ENCODE measurements at places on chromosomes 2 and 18. TPM values are rescaled to one million over a fixed set of nuclear protein-coding genes. Genes with fewer than 3 reads are reported as not detected.

Gene SH2D6
- 0.40 TPM for total RNA-seq

Gene RAMP1
- 1.6 TPM for total RNA-seq

DNA sequence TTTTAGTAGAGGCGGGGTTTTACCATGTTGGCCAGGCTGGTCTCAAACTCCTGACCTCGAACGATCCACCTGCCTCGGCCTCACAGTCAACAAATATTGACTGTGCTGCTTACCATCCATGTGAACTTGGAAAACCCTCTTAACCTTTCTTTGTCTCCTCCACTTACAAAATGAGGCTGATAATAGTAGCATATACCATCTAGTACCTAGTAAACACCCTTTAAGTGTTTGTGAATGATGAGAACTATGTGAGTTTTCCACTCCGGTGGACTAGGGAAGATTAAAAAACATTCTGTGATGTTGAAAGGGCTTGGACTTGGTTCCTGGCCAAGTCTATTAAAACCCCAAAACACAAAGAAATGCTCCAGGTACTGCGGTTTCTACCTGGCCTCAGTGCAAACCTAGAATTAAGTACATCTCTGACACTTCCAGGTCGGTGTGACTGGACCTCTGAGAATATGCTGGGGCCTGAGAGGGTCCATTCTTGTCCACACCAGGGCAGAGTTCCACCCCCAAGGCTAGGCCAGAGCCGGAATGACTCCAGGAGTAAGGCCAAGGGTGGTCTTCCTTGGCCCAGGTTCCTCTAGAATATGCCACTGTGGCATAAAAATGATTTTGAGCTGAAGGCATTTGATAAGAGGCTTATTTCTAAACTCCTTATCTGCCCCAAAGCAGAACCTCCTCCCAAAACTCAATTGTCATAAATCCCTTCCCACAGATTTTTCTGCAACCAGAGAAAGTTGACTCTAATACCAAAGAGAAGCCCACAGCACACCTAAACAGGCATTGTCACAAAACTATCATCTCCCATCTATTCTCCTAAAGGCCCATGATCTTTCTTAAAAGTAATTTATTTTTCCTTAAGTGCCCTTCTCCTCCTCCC is 217.5 kb downstream of the TGIF1 start:
- DNase-seq: no peak

DNA sequence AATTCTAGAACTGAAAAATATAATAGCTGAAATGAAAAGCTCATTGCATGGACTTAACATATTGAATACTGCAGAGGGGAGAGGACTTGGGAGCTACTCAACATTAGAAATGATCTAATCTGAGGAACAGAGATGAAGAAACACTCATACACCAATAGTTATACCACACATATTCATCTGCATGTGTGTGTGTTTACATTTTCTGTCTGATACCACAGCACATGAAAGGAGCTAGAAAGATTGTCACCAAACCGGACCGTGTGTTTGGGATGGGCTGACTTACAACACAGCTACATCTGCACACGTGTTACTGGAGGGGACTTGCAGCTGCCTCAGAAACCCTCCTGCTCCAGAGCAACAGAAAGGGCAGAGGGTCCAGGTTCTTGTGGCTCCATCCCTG is 47.8 kb downstream of the PXDN start:
- no peak for DNase-seq

Gene GREB1L
- total RNA-seq: not detected

- no peak for DNase-seq
These were observed 255.3 kb downstream of the ZNF385B start for GRCh38 chr2:179606141-179606540.

Gene CABYR
- total RNA-seq: 2.4 TPM

DNA sequence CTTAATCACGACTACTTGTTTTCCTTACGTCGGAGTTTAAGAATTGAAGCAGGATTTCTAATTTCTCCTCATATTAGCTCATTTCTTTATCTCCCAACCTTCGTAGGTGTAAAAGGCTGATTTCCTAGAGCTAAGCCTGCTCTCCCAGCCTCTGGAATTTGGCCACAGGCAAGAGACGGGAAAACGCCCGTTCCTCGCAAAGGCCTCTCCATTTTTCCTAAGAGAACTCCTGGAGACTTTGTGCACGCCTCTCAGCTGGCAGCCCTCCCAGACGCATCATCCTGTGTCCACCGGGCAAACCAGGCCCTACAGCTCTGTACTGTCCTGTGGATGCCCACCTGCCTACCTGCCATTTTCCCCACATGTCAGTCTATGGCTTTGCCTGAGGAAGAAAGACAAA is 106.3 kb downstream of the FTCDNL1 start:
- DNase-seq: no peak

DNA sequence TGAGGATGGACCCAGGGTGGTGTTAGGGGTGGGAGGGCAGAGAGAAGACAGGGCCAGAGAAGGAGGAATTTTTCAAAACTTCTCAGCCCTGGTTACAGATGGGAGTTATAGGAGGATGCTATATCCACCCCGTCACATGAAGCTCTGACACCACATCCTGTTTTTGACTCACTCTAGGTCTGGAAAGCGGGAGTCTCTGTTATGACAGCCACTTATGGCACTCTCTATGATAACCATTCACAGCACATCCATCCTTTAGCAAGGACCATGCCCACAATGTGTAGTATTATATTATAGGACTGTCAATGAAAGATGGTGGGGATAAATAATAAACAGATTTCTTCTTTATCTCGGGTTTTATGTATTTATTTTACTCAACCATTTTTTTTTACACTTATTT is 461.2 kb downstream of the CDH2 start:
- DNase-seq: no peak

- DNase-seq: no peak
These were observed 186.8 kb upstream of the SMAD7 start for GRCh38 chr18:49137585-49137984.

GRCh38 chr2:65292106-65292400 is 64.4 kb downstream of the ACTR2 start:
- DNase-seq: no peak

Gene BOLL
- total RNA-seq: not detected

GRCh38 chr18:6355789-6356589 is 58.7 kb downstream of the L3MBTL4 start:
- DNase-seq: no peak

DNA sequence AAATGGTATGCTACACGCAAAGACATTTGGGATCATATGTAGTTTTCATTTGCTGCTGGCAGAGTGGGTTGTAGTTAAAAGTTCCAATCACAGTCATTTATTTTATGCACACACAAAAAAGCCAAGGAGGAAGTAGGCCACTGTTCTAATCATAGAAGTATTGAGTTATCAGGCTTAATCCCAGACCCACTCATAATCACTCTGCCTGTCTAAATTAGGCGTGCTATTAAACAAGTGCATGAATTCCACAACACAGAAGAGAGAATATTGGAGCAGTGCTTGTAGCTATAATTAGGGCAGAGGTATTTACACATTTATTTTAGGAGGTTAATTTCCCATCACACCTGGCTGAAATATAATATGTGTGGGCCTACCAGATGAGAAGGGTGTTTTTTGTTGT is 65.7 kb upstream of the FIGN start:
- no peak for DNase-seq

Gene COLEC12
- total RNA-seq: not detected

DNA sequence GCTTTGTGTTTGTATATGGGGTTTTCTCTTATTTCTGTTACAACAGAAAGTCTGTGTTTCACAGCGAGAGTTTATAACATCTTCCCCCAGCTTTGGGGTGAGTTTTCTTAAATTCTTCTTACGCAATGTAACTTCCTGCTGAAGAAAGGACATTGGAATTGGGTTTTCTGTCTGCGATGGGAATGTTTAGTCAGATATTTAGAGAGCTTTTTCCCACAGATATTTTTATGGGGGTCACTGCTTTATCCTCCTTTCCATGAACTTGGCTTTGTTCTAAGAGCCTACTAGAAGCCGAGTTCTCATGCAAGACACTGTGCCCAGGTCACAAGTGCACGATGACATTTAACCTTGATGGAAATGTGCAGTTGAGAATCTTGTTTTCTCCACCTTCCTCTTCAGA is 22.1 kb downstream of the B3GNT2 start:
- no peak for DNase-seq

- no peak for DNase-seq
These were observed 264.7 kb upstream of the ID2 start for GRCh38 chr2:8416849-8417832.

DNA sequence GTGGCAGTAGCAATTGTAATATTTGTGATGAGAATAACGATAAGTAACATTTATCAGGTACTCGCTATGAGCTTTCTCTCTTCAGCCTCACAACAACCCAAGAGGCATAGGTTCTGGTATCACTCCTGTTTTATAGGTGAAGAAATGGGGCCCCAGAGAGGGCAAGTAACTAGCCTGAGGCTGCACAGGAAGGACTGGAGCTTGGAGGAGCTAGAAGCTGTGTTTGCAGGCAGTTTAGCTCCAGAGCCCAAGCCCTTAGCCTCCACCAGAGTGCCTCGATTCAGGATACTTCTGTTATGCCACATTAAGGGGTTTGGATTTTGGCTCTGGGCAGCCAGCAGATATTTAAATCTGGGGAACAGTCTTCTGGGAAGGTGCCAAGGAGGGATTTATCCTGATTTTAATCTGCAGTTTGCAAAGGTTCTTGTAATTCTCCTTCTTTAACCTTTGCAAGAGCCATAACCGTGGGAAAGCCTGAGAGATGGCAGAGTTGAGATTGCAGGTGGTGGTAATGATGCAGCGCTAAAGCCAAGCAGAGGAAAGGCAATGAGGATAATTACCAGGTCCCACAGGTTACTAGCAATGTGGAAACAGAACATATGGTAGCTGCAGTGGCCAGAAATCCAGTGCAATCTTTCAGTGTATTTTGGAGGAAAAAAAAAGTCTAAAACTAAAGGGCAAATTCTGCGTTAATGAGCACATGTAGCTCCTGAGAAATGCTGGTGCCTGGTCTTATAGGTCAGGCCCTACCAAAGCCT is 9.1 kb downstream of the MOCOS start:
- DNase-seq: no peak

DNA sequence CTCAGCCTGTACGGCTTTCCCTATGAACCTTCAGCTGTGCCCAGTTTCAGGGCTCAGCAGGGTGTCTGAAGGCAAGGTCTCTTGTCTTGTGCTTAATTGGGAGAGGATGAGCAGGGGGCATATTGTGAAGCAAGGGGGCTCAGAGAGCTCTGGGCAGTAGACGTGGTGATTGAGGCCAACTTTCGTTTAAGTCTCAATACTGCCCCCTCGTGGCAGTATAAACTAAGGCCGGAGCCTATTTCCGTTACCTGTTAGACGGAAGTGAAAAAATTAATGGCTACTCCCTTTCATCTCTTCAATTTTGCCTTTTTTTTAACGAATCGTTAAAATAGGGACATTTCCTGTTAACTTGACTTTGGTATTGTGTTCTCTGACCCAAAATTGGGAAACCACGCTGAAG is 193.4 kb downstream of the TDRD15 start:
- no peak for DNase-seq

- DNase-seq: no peak
These were observed 6.0 kb downstream of the SH3BP4 start for GRCh38 chr2:234957834-234958135.

GRCh38 chr2:19169134-19169768 is 189.2 kb downstream of the OSR1 start:
- no peak for DNase-seq

Gene PLEKHA3
- total RNA-seq: 24.9 TPM

Data from T-helper 17 cell (primary cell).